ENCODE measurements at places on chromosomes 6 and 20.

- peak; percentile 45 for DNase-seq
These were observed 155.1 kb upstream of the SOX4 start for GRCh38 chr6:21438237-21438985.

DNA sequence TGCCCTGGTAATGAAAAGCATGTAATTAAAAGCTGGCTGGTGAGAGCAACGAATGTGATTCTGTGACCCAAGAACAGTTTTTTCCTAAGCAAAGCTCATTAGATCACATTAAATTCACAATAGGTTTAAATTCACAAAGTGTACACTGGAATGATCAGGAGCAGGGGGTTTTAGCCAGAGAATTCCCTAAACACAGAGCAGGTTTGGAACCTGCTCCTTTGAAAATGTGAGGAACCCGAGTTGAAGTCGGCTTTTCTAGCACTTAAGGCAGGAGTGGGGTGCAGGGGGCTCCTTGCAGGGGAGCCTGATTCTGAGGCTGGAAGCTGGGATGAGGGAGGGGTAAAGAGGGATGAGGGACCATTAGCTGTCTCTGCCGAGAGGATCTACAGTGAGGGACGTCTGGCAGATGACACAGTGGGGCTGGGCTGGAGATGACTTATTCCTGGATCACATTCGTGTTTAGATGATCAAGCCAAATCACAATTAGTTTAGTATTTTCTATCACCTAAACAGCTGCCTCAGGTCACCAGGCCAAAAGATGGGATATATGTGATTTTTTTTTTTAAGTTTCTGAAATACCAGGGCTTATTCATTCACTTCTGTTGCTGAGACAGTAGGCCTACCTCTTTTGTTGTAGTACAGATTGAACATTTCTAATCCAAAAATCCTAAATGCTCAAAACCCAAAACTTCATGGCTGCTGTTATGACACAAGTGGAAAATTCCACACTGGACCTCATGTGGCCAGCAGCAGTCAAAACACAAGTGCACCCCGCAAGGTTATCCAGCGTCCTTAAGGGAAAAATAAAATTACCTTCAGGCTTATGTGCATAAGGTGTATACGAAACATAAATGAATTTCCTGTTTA lies 93.1 kb upstream of the HIVEP1 start:
- DNase-seq, result no peak

DNA sequence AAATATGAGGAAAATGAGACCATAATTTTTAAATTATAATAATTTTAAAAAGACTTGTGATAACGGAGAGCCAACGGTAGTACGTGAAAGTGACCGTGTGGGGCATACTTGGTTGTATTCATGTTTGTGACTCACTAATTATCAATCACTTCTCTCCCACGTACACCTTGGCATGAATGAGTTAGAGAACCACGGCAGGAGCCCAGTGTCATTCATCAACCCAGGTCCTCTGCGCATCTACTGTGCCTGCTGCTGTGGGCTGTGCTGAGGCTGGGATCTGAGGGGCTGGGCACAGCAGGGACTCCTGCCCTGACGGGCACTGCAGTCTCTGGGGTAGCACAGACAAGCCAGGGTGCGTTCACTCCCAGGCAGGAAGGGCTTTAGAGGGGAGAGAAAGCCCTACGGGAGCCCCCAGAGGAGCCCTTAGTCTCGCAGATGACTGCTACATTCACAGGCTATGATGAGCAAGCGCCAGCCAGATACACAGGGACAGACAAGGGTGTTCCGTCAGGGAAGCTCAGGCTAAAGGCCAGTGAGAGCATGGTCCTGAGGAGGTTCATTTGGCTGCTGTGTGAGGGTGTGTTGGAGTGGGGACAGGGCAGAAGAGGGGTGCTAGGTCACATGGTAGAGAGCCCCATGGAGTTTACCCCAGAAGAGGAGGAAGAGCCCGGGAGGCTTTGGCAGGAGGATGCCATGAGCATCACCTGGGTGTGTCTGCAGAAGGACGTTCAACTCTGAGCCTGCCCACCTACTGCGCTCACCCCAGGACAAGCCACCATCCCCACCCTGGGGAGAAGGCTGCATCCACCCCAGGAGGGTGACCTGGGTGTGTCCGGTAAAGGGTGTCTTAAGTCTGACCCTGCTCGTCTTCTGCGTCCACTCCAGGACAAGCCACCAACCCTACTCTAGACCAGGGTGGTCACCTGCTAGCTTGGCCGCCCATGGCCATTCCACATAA lies 8.2 kb upstream of the RPS6KA2 start:
- no peak for DNase-seq

DNA sequence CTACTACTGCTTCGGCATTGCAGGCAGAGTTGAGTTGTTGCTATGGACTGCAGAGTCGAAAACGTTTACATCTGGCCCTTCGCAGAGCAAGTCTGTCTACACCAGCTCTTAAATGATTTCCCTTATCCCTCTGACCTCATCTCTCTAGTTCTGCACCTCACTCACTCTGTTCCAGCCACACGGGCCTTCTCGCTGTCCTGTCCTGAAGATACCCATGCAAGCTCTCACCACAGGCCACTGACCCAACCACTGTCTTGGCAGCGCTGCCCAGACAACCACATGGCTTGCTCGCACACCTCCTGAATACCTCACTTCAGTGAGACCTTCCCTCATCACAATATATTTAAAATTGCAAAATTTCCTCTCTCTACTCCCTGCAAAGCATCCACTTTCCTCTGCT lies 31.4 kb downstream of the B4GALT5 start:
- no peak for DNase-seq

DNA sequence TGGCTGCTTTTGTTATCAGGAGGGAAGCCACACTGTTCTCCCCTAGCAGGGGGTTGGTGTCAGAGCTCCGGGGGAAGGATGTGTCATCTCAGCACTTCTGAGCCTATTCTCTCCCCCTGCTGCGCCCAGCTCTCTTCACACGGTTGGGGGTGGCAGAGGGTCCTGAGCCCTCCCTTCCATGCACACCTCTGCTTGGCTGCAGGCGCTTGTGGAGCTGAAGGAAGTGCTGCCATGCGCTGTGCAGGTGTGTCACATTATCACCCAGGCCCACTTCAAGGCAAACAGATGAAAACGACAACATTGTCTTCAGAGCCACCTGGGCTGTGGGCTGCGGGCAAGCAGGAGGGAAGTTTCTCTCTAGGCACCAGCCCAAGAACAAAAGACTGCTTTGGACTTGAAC lies 263.4 kb downstream of the BMP7 start:
- DNase-seq, result no peak

- DNase-seq, result no peak
These were observed 383.8 kb upstream of the MAP3K7 start for GRCh38 chr6:90970672-90971071.

GRCh38 chr6:29847871-29848630 lies 20.4 kb downstream of the HLA-G start:
- DNase-seq, result peak; percentile 82

GRCh38 chr20:17654649-17655285 lies 27.3 kb downstream of the RRBP1 start:
- no peak for DNase-seq

DNA sequence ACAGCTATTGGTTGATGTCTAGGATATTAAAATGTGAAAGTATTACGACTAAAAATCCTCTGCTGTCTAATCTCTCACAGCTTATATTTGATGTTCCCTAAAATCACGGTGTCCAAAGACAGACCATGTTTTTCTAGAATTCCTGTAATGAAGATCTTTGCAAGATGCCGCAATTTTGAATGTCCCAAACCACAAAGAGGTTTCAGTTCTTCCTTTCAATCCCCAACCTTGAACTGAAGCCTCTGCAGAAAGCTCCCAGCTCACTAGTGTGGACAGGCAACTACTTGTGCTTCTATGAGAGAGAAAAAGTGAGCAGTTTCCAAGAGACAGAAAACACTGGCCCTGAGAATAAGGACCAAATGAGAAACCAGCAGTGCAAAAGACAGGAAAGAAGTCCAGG lies 370.1 kb downstream of the FOXA2 start:
- DNase-seq, result peak; percentile 65

GRCh38 chr20:31237763-31238162 lies 19.7 kb upstream of the DEFB115 start:
- no peak for DNase-seq
